MV-4-11 (cell line): ENCODE measurements at places on chromosomes 3 and 15.
A peak's percentile ranks its signal among the peaks of the same experiment; 100 is the strongest.

DNA sequence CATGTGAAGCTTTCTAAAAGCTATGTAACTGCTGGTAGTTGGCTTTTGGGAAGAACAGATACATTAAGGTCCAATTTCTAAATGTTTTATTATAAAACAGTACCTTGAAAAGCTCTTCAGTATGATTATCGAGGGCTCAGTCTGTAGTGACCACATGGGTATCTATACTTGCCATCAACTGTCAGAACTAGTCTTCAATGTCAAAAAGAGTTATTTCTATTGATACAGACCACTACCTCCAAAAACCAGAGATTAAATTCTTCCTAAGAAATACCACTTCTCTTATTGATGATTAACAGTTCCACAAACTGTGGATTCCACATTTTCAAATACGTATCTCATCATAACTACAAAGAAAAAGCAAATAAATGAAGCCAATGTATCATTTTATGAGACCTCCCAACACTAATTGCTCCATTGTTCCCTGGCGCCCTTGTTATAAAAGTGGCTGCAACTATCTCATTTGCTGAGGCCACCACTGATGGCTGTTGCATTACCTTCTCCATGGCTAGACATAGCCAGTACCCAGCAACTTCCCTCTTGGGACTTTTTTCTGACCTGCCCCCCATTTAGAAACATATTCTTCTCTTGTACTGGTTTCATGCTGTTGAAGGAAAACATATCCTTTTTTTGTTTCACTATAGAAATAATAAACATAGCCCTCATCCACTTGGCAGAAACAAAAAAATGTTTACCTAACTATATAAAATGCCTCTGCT lies 33.9 kb upstream of the MBNL1 start:
- DNase-seq: peak; percentile 43

GRCh38 chr3:54878145-54878544 lies 49.7 kb downstream of the LRTM1 start:
- DNase-seq: no peak

- no peak for DNase-seq
Measured at GRCh38 chr3:10289787-10290355, 2.9 kb downstream of the GHRL start.

DNA sequence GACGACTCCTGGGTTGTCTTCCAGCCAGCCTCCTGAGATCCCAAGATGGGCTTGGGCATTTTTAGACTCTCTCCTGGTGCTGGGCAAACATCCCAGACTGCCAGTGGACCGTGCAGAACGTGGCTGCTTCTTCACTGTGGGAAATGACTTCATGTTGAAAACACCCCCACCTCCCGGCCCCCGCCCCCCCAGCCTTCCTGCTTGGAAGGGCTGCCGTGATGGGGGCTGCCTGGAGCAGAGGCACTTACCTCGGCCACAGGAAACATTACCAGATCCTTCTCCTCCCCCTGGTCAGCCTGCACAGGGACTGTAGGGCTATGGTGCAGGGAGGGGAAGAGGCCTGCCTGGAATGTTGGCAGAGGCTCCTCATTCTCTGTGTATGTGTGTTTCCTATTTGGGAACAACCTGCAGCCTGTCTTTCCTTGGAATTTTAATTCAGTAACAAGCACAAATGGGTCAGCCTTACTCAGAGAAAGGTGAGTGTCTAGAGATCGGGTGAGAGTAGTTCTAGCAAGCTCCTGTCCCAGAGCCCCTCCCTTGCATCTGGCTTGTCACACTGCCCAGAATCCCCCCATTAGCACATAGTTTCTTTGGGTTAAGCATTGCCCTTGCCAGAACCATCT lies 90.8 kb downstream of the ANP32A start:
- no peak for DNase-seq

DNA sequence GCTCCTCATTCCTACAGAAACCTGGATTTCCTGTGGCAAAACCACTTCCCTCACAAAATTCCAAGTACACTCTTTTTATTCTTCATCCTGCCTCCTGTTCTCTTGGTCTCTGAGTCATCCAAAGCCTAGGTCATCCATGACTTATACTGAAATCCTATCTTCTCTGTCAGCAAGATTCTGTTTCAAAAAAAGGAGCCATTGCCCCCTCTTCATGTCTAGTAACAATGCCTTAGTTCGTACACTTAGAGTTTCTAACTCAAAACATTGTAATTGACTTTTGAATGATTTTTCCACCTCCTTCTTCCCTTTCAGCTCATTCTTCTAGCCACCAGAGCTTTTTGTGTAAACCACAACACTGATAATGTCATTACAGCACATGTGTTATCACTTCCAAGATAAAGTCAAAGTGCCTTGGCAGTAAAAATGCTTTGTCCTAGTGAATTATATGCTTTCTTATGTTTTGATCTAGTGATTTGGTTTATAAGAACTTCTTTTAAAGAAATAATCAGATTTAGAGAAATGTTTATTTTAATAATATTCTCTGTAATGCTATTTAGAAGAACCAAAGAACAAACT lies 256.5 kb upstream of the NECTIN3 start:
- peak; percentile 38 for DNase-seq

- DNase-seq: no peak
Measured at GRCh38 chr15:56794165-56794552, 60.9 kb upstream of the ZNF280D start.

DNA sequence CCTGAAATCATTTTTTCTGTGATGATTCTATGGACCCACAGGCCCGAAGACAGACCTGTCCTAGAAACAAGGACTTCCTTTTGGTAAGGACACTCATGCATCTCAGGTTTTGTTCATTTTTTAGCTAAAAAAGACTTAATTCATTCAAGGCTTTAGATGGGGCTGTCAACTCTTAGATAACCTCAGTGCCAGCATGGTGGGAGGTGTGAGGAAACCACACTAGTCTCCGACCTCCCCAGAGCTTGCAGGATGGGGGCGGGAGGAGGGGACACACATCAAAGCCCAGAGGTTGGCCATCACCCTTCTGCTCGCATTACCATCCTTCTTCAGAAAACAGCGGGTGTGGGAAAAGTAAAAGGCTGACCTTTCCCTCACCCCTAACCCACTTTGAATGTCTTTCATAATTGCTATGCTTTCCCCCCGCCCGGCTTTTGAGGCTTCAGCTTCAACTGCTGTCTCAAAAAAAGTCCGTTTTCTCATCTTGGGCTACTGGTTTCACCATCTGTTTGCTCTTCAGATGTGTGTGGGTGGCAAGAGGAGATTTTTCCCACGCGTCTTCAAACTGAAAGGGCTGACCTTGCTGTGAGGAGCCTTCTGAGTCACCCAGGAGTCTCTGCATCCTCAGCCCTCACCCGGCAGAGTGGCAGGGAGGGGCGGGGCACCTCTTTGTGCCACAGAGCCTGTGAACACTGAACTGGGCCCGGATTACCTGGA lies 27.6 kb upstream of the CXCR6 start:
- DNase-seq: peak; percentile 96
